GM12865 (cell line): ENCODE measurements at places on chromosomes 12 and 14.
A peak's percentile ranks its signal among the peaks of the same experiment; 100 is the strongest.

GRCh38 chr12:16524378-16524777 lies 81.6 kb downstream of the LMO3 start:
- no peak for DNase-seq

- DNase-seq, result no peak
Observed at GRCh38 chr12:84763107-84763506, 149.5 kb downstream of the SLC6A15 start.

- DNase-seq, result no peak
Observed at GRCh38 chr12:85569261-85569660, 266.9 kb downstream of the RASSF9 start.

GRCh38 chr12:59010941-59011340 lies 90.6 kb upstream of the LRIG3 start:
- no peak for DNase-seq

GRCh38 chr12:105214670-105215375 lies 21.2 kb downstream of the APPL2 start:
- no peak for DNase-seq

GRCh38 chr14:61505815-61506809 lies 184.7 kb downstream of the PRKCH start:
- DNase-seq, result no peak

DNA sequence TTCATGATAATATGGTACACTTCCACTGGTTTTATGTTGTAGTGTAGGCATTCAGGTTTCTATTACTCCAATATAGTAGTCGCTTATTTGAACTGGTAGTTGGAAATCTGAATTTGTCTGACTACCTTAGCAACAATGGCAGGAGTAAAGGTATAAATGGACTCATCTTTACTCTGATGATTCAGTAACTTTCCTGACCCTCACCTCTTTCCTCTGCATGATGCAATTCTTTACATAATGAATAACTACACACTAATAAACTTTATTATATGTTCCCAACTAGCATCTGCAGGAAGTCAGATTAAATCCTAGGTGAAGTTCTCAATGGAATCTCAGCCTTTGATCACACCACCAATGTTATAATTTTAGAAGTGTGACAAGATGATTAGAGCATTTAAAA lies 70.5 kb upstream of the ATP2B1 start:
- DNase-seq, result no peak

DNA sequence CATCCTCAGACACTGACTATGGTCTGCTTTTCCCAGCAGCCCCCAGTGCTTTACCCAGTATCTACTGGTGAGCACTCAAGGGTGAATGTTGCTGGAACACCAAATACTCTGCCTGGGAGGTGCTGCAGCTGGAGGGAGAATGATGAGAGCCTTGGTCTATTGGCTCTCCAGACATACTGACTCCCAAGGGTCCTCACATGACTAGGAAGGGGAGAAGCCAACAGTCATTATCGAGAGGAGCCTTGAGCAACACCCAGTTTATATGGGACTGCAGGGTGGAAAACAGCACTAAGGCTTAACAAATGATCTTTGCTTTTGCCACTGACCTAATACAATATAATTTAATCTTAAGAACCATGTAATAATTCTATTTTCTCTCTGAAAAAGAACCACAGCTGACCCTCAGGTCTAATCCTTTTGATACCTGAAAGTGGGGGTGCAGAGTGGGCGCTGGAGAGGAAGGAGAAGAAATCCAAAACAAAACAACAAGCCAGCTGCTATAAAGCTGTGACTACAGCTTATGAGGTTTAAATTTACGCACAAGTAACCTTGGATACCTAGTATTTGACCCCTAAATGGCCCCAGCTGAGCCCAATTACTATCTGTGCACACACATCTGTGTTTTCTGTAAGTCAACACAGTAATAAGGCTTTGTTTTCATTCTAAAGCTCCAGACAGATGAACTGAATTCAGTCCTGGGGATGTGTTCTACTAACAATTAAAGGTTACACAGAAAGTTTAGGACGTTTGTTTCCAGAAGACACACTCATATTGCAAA lies 107.8 kb upstream of the GRIP1 start:
- DNase-seq, result no peak

- DNase-seq, result no peak
Observed at GRCh38 chr12:125132698-125133400, 67.6 kb downstream of the AACS start.

DNA sequence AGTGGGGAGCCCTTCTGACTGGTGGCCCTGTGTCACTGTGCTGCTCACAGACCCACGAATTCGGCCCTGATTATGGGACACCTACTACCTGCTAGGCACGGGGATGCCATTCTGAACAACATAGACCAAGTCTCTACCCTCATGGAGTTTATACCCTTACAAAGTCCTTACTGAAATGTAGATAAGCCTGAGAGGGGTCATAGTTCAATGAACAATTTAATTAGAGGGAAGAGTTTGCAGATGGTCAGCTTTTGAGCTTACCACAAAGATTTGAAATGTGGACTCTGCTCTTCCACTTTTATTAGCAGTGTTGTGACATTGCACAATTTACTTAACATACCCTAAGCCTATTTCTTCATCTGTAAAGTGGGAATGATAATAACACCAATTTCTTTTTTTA lies 161.1 kb downstream of the MYRFL start:
- no peak for DNase-seq

DNA sequence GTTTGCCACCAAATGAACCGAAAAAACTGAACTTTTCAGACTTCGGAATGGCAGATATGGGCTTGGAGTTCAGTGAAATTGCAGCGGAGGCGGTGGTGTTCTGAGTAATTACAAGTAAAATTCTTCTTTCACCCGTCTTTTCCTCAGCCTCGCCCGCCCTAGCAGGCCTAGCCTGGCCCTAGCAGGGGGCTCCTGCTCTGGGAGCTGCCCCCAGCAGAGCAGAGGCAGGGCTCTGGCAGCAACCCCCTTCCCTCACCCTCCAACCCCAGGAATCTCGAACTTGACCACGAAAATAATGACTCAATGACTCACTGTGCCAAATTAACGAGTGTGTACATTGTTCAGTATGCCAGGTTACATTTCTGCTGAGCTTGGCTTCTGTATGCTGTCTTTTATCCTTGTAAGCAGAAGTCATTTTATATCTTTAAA lies 1.1 kb downstream of the PAPLN start:
- no peak for DNase-seq

GRCh38 chr14:91135039-91135438 lies 21.2 kb downstream of the DGLUCY start:
- no peak for DNase-seq

DNA sequence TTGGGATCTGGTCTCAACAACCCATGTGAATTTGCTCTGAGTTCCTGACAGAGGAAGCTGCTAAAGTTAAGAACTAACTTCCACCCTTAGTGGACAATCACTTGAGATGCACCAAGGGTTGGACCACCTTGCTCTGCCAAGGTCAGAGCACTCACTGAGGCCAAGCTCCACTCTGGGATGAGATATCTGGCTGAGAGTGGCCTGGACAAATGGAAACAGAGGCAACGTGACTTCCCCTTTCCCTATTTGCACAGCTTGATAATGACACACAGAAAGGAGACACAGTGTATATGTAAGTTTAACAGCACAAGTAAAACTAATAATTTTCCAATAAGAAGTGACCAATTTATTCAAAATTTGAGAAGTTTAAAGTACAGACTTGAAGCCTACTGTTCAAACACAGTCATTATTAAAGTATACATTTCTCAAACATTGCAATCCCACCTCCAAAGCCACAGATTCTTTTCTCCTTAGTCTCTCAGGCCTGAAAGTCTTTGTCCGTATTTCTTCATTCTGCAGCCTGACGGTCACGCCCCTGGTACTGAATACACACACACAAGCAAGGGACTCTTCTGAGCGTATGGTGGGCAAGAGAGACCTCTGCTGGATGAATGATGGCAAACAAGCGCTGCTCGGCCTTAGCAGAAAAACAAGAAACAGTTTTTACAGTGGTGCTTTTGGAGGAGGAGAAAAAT lies 28.6 kb downstream of the TMEM30B start:
- peak; percentile 86 for DNase-seq

DNA sequence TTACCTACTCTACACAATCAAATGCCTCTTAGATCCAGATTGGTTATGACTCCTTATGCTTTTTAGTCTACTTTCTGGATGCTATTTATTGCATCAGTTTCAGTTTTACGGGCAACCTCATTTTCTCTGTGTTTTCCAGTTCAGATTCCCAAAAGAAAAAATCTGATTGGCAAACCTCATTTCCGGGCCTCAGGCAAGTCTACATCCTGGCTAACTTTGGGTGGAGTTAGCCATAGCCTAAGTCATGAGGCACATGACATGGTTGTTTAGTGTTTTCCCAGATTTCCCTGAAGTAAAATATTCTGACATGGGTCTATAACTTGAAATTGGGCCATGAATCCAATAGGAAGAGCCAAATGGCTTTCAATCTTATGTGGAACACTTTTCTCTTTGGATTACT lies 339.7 kb downstream of the NUAK1 start:
- no peak for DNase-seq

GRCh38 chr12:121799156-121799841 lies 4.5 kb upstream of the SETD1B start:
- DNase-seq, result peak; percentile 84

- DNase-seq, result no peak
Observed at GRCh38 chr14:35240231-35240630, 52.0 kb upstream of the PSMA6 start.

GRCh38 chr12:86623267-86623666 lies 367.1 kb upstream of the MGAT4C start:
- no peak for DNase-seq

GRCh38 chr12:14238221-14238792 lies 127.2 kb upstream of the ATF7IP start:
- peak; percentile 55 for DNase-seq

GRCh38 chr12:56957229-56958052 lies at the start of gene RDH16:
RDH16 (minus strand) TSS chr12:56957608; CDS start chr12:56957462, 146 bp downstream.
- DNase-seq, result no peak

- DNase-seq, result peak; percentile 29
Observed at GRCh38 chr12:23055004-23055403, 430.0 kb downstream of the ETNK1 start.

DNA sequence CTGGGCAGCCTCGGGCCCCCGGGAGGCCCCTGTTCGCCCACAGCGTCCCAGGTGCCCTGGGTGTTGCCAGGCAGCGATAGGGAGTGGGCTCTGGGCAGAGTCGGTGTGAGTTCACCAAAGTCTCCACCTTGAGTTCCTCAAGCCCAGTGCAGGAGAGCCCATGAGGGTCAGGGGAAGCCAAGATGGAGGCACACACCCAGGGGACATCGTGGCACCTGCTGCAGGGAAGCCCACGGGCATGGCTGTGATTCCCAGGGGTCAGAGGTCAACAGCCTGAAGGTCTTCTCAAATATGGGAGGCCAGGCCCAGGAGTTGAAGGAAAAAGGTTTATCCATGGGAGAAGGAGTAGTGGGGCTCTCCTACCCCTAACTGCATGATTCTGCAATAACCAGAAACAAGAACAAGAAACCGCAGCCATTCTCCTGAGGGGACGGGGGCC lies 148.8 kb downstream of the ADGRD1 start:
- DNase-seq, result no peak

DNA sequence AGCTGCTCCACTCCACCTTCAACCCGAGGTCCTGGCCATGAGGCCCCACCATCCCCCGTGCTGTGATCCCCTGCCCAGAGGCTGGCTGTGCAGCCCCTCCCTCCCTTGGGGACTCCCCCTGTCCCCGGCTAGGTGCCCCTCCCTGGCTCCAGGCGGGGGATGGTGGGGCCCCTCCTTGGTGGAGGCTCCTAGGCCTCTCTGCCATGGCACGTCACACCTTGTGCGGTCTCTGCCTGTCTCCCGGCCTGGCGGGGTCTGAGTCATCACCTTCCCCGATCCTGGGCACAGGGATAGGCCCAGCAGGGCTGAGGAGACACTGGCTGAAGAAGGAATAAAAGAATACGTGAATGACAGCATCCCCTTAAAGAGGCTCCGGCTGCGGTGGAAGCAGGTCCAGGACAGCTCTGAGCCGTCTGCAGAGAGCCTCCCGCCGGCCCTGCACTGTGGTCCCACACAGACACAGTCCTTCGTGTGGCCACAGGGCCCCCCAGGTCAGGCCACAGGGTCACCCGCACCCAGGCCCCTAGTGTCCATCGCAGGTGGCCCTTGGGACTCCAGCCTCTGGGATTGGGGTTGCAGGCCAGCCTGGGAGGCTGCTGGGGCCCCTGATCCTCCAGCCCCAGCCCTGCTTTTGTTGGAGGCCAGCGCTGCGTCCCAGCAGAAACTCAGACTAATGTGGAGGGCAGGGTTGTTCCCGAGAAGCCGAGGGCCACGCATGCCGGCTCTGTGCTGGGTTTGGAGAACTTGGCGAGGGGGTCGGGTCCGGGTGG lies 43.6 kb downstream of the KIF26A start:
- no peak for DNase-seq

DNA sequence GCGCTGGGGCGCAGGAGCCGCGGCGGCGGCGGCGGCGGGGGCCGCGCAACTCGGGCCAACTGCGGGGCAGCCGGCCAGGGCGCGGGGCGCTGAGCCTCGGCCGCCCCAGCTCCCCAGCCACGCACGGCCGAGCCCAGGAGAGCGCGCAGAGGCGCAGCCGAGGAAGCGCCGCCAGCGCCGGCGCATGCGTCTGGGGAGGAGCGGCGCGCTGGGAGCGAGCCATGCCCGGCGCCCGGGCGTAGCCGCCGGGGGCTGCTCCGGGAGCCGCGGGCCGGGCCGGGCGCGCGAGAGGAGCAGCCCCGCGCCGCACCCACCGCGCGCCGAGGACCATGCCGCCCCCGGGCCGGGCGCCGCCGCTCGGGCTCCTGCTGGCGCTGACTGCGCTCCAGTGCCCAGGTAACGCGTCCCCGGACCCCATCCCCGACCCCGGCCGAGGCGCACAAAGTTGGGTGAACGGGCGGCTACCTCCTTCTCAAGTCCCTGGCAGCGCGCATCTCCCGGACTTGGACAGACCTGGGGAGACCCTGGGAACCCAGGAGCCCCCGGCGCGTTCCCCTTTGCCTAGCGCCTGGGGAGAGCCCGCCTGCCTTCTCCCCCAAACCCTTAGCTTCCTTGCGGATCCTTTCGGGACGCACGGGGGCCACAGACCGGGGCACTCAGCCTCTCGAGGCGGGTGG lies 121.4 kb downstream of the AACS start:
- no peak for DNase-seq

DNA sequence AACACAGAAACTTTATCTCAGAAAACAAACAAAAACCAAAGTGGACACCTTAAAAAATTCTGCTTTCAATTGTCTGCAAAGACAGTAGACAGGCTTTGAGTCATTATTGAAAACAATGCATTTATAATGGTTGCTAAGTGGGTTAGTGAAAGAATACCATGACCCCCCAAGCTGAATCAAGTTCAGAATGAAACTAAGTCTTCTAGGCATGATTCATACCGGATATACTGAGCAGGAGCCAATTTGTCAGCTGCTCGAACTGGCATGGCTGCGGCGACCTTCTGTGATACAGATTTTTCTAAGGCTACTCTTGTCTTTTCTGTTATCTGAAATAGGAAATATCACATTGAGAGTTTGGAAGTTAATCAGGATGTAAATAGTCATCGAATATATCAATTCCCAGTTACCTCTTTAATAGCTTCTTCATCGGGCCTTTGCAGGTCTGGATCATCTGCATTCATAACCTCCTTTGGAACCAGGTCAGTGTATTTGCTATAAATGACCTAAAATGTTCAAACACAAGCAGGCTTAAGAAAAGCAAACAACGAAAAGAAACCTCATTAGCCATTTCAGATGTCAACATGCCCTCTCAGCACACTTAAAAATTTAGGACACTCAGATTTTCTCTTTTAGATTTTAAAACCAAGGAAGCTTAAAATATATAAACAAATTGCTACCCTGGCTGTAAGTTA lies 22.3 kb downstream of the SNW1 start:
- DNase-seq, result peak; percentile 71
